ENCODE measurements at places on chromosomes 7 and 10. TPM values are rescaled to one million over a fixed set of nuclear protein-coding genes. Genes with fewer than 3 reads are reported as not detected.
A peak's percentile ranks its signal among the peaks of the same experiment; 100 is the strongest.

DNA sequence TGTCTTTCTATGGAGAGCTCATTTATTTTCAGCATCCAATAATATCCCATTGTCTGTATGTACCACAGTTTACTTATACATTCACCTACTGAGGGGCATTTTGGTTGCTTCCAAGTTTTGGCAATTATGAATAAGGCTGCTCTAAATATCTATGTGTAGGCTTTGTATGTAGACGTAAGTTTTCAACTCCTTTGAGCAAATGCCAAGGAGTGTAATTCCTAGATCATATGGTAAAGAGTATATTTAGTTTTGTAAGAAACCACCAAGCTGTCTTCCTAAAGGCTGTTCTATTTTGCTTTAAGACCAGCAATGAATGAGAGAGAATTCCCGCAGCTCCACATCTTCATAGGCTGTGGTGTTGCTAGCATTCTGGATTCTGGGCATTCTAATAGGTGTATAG, 259.8 kb downstream of the DIP2C start:
- no peaks in the 10 kb centered on the region for H3K27me3 ChIP-seq
- H3K27ac ChIP-seq = no peak overlapping the region

GRCh38 chr7:123665896-123666295, 10.2 kb downstream of the LMOD2 start:
- no peak overlapping the region for H3K27ac ChIP-seq
- DNase-seq = no peak
- no peak overlapping the region for H3K4me3 ChIP-seq

ANKRD2 gene
- 8.6 TPM for polyA plus RNA-seq

DNA sequence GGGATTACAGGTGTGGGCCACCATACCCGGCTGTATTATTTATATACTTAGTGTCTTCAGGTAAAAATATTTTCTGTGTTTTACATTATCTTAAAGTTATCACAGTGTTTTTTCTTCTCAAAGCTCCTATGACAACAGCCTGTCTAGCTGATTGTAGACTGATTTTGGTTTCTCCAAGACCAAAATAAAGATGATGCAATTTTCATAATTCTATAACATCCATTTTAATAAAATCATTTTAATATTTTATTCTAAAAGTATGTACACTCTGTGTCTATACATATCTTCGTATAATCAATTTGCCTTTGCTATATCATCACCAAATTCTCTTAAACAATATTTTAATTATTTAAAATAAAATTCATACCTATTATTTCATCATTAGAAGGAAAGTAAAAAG, 108.6 kb downstream of the TRIM24 start:
- H3K27ac ChIP-seq = no peak overlapping the region
- peaks cover 14% of the 10 kb centered on the region for H3K36me3 ChIP-seq
- DNase-seq = no peak

DNA sequence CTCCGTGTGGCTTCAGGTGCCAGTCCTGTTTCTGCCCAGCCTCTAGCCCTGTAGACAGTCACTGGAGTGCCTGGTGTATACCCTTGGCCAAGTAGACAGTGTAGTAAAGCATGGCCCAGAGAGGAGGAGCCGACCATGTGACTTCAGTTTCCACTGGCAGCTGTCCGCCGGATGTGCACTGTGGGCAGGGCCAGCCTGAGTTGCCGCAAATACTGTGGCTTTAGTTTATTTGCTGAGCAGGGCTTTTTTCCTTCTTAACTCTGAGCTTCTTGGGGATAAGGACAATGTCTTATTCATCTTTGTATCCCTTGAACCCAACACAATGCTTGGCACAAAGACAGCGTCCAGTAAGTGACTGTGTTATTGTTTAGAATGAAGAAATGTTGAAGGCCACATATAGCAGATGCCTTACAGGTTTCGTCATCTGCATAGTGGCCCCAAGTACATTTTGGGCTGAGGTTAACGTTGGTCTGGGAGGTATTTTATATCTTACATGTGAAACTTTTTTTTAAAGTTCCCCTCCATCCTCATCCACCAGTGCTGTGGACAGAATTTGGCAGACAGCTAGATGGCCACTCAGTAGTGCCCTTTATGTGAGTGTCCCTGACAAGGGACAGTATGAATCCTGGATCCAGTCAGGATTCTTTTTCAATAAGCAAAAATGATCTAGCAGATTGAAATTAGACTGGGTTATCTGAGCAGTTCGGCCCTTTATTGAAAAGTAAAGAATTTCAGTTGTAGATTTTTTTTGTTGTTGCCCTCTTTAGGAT, 40.6 kb downstream of the CYP17A1 start:
- DNase-seq = peak; percentile 61
- peaks cover 3% of the 10 kb centered on the region for H3K36me3 ChIP-seq
- peak overlapping the region; percentile 80 for H3K27ac ChIP-seq
- H3K27me3 ChIP-seq = no peaks in the 10 kb centered on the region
